ENCODE measurements at places on chromosomes 1 and 21.

DNA sequence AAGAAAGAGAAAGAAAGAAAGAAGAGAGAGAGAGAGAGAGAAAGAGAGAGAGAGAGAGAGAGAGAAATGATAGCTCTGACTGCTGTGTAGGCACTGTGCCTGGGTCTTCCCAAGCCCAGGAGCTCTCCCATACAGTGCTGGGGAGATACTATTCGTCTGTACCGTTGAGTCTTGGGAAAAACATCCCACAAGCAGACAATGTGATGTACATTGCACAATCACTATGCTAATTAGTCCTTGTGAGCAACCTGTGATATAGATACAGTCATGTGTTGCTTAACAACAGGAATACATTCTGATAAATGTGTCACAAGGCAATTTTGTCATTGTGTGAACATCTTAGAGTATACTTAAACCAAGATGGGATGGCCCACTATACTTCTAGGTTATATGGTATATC lies 381.0 kb downstream of the HHAT start:
- DNase-seq, result no peak

GRCh38 chr1:212481438-212481767 lies 48.7 kb downstream of the NENF start:
- no peak for DNase-seq

- no peak for DNase-seq
These were observed 157.9 kb upstream of the BACE2 start for GRCh38 chr21:41010101-41010435.

DNA sequence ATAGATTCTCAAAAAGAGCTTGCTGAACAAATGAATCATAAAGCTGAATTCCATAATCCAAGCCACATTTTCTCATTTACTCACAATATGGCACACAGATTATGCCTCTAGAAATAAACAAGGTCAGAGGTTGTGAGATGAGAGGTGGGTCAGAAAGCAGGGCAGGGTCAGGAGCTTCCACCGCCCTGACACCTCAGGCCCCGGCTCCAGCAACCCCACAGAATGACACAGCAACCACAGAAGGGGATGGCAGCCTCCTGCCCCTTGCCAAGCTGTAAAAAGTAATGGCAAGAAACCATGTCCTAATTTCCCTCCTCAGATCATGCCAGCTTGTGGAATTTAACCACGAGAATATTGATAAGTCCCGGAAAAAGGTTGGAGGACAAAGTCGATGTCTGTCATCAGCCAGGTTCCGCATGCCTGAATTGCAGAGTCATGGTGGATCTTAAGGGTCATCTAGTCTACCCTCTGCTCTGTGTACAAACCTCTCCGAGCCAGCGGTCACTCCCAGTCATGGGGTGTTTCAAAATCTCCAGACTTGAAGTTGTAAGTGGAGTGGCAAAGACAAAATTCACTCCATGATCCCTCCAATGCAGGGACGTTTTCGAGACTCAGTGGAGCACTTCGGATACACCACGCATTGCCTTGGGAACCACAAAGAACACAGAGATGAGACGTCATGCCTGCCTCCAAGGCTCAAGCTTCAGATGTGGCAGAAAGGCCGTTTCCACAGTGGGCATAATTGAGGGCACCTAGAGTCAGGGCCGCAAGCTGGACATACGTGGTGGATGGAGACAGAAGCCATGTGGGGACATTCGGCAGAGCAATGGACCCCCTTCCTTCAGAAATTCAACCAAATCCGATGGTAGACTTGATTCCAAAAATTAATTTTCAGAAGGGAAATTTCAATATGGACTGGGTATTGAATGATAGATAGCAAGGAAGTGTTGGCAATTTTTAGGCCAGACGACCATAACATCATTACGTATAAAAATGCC lies 254.0 kb downstream of the TOMM20 start:
- no peak for DNase-seq

DNA sequence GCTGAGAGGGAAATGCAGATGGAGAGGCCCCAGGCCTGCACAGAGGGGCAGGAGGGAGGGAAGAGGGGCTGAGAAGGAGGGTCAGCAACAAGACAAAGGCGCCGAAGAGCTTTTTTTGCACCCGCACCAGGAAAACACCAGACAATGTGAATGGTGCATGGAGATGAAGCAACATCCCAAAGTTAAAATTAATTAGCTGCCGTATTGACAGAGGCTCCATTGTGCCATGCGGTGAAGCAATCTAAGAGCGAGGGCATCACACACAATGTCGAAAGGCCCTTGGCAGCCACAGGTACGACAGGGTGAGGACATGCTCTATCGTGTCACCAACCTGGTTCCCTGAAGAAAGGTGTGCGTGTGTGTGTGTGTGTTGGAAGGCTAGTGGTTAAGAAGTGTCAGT lies 41.2 kb downstream of the SSBP3 start:
- no peak for DNase-seq

- no peak for DNase-seq
These were observed 85.9 kb downstream of the USP24 start for GRCh38 chr1:55129194-55129728.

DNA sequence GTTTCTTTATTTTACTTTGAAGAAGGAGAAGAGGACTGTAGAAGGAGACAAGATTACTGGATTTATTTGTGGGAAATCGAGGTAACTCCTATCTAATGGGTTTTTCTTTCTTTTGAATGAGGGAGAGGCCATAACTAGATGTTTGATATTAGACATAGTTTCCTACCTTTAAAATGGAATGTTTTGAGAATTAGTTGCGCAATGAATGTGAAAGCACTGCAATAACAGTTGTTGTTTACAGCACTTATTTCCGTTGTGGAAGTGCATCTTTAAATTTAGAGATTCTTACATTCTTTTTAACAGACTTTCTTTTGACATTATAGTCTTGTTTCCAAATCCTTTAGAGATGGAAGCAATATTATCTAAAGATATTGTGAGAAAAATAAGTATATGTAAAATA lies 229.0 kb downstream of the SRGAP2C start:
- no peak for DNase-seq

GRCh38 chr1:52571783-52572182 lies 18.9 kb upstream of the TUT4 start:
- no peak for DNase-seq

DNA sequence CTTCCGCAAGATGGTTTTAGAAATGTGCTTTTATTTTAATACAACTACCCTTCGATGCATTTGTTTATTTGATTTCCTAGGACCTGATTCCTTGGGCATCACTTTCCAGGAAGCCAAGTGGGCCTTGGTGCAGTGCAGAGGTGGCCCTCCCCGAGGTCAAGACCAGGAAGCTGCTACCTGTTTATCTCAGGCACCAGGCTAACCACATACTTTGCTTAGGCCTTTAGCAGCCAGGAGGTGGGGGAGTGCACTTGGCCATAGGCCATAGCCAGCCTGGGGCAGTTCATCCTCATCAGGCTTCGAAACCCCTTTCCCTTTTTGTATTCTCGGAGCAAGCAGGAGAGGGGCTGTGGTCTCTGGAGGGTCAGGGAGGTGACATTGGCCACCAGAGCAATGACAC lies 45.4 kb downstream of the SMYD2 start:
- no peak for DNase-seq

GRCh38 chr1:247184254-247184653 lies 12.4 kb upstream of the ZNF124 start:
- DNase-seq, result no peak

DNA sequence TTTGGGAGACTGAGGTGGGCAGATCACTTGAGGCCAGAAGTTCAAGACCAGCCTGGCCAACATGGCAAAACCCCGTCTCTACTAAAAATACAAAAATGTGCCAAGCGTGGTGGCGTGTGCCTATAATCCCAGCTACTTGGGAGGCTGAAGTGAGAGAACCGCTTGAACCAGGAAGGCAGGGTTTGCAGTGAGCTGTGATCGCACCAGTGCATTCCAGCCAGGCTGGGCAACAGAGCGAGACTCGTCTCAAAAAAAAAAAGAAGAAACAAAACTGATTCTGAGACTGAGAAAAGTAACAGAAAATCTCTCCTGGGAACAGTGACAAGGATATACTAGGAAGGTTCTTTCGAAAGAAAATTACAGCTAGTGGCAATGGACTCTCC lies 20.9 kb downstream of the USP48 start:
- no peak for DNase-seq

DNA sequence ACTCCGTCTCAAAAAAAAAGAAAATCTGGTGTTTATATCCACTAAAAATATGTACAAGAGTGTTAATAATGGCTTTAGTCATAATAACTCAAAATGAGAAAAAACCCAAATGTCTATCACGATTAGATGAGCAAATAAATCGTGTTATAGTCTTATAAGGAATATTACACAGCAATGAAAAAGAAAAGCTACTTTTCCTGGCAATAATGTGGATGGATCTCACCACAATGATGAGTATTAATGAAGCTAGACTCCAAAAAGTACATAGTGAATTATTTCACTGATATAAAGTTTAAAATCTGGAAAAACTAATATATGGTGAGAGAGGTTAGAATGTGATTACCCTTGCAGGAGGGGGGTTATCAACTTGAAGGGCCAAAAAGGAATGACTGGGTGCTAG lies 9.7 kb downstream of the CD244 start:
- no peak for DNase-seq

- DNase-seq, result no peak
These were observed 269.2 kb downstream of the SDCCAG8 start for GRCh38 chr1:243525085-243525487.

- DNase-seq, result peak; percentile 84
These were observed 1.9 kb downstream of the FTCD start for GRCh38 chr21:46153247-46154154.

DNA sequence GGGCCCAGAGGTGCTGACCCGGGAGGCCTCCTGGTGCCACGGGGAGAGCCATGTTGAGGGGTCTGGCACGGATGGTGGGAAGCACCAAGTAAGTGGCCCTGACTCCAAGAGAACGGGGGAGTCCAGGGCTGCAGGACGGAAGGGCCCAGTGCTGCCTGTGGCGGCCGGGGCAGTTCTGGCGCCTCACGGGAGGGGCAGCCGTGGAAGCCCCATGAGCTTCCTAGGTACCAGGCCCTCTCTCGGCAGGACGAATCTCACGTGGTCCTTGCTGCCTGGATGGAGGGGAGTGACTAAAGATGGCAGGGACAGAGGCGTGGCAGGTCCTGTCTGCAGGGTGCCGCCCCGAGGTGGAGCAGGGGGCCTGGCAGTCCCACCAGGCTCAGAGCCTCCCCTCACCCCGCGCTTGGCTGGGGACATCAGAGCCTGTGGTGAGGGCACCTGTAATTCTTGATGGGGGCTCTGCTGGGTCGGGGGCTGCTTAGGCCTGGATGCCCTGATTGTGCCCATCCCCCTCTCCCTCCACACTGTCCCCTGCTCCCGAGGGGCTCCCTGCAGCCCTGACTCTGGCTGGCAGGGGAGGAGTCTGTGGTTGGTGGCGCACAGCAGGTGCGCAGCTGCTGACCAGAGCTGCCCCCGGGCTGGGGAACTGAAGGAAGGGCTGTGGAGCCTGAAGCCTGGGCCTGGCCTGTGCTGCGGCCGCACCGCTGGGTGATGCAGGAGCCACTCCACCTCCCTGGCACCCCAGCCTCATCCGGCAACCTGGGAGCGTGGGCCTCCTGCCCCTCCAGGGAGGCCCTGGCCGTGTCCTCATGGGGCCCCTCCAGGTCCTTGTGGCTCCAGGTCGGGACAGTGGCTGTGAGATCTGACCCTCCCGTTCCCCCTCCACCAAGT lies 31.4 kb downstream of the POFUT2 start:
- no peak for DNase-seq

GRCh38 chr21:16838331-16838730 lies 674.5 kb upstream of the CXADR start:
- no peak for DNase-seq

DNA sequence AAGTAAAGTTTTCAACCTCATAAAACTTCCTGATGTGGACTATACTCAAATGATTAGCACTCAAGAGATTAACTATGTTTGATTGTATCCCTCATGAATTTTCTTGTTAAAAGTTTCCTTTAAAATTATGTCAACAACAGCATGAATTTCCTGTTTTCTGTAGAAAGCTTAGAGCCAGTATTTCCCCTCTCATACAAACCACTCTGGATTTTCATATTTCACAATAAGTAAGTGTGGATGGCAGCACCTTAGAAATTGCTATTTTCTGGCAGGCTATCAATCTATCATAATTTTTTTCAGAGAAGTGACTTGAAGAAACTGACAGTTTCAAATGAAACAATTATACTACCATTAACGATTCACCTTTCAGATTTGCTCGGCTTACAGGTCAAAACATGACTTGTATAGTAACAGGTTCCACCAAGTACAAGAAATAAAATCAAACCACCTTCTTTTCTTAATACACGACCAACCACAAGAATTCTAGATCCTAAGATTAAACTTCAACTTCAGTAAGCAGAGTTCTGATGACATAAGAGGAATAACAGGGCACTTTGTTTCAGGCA lies 20.8 kb downstream of the ELK4 start:
- DNase-seq, result no peak

GRCh38 chr1:147341246-147341645 lies 98.8 kb downstream of the CHD1L start:
- DNase-seq, result no peak

DNA sequence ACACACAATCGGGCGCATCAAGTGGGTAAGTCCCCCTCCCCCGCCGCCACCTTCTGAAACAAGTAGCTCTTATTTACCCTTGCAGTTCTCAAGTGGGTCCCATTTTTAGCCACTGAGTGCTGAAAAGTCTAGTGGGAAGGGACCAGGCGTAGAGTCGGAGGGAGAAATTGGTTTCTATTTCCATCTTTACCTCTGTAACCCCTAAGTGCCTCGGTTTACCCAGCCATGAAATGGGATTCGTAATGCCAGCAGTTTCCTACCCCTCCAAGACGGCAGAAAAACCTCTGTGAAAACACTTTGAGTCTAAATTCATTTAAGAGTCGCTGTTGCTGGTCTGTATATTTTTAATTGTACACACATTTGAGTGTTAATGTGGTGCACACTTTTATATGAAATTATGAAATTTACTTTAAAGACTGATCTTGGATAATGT lies 928 bp downstream of the TLCD4 start:
- no peak for DNase-seq

- no peak for DNase-seq
These were observed 25.5 kb upstream of the IFNAR1 start for GRCh38 chr21:33299181-33299752.

DNA sequence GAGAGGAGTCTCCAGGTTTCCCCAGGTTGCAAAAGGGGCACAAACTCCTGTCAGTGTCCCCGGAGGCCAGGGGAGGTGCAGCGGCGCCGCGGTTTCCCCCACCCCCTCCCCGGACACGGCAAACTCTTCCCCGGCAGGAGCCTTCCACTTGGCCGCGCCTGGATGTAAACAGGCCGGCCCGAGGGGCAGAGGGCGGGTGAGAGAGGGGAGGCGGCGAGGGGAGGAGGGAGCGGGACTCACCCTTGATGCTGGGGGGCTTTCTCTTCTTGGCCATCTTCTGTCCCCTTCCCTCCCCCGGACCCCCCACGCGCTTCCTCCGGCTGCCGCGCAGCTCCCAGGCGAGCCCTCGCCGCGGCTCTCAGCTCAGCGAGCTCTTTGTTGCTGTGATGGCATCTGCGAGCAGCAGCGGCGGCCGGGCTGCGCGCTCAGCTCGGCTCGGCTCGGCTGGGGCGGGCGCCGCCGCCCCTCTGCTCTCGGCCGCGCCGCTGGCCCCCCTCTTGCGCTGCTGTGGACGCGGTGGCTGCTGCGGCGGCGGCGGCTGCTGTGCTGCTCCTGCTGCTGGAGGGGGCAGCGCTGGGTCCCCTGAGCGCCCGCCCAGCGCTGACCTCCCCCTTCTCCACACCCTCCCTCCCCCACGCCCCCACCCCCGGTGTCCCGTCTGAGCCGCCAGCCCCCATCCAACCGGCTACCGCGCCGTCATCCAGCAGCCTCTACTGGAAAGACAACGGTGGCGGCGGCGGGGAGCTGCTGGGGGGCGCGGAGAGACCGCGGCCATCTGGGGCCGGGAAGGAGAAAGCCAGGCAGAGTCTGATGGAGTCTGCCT lies 4.9 kb upstream of the SLC44A5 start:
- DNase-seq, result peak; percentile 21
